ENCODE measurements at places on chromosomes 16 and 17.

DNA sequence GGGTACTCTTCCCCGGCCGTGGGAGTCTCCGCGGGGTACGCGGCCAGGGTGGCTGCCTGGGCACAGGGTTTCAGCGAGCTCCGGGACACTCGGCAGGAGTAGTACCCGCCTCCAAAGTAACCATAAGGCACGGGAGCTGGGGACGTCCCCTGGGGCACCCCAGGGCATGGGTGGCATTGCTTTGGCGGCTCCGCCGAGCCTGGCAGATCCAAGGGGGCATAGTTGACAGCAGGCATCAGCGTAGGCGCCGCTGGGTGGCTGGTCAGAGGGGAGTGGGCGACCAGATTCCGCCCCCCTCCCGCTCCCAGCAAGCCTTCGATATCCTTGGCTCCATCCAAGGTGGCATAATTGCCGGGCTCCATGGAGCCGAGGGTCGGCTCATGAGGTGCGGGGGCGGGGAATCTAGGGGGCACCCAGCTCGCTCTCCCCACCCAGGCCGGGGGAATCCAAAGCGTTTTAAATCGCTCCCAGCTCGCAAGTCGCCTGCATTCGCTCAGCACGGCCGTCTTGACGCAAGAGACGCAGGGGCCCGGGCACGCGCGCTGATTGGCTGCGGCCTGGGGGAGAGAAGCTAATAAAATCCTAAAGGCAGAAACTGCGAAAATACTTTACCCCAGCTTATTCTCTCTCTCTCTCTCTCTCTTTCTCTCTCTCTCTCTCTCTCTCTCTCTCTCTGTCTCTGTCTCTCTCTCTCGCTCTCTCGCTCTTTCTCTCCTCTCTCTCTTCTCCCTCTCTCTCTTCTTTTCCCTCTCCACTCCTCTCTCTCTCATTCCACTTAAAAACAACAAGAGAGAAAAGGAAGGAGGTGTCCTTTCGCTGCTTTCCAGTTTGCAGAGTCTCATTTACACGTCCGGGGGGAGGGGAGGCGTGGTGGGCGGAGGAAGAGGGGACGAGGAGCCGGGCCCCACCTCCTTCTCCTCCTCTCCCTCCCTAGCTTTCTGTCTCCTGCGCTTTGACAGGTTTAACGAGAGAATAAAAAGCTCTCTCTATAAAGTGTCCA, at the start of gene HOXB13:
Gene HOXB13 (minus strand): TSS at position 519 of the 1,000 bp plus-strand sequence. CDS start 157 bp downstream, at position 362.
- peak; percentile 56 for DNase-seq

DNA sequence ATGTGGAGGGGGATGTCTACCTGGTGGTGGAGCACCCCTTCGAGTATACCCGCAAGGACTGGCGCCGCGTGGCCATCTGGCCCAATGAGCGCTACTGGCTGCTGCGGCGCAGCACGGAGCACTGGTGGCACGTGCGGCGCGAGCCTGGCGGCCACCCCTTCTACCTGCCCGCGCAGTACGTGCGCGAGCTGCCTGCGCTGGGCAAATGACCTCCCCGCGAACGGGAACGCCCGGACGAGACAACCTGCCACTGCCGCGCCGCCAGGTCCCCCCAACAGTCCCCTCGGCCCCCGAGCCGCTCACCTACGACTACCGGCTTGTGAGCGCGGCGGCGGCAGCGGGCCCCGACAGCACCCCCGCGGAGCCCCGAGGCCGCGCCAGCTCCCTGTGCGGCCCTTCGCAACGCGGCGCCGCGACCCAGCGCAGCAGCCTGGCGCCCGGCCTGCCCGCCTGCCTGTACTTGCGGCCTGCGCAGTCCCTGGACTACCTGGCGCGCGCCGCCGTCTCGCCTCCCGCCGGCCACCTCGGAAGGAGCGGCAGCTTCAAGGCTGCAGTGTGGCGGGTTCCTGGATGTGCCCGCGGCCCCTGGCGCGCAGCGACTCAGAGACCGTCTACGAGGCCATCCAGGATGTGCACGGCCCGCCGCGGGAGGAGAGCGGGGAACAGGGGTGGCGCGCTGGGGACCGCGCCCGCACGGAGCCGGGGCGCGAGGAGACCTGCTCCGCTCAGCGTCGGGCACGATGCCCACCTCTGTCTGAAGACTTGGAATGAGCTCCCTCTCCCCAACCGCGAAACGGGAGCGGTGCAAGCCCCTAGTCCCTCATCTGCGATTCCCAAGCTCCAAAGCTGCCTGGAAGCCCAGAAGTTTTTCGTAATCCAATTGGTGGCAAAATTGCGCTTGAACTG, 48.7 kb upstream of the AMZ2 start:
- no peak for DNase-seq

GRCh38 chr16:4580250-4580649, 24.1 kb downstream of the C16orf96 start:
- no peak for DNase-seq

- peak; percentile 9 for DNase-seq
Measured at GRCh38 chr17:60390186-60390585, 1.7 kb downstream of the USP32 start.

DNA sequence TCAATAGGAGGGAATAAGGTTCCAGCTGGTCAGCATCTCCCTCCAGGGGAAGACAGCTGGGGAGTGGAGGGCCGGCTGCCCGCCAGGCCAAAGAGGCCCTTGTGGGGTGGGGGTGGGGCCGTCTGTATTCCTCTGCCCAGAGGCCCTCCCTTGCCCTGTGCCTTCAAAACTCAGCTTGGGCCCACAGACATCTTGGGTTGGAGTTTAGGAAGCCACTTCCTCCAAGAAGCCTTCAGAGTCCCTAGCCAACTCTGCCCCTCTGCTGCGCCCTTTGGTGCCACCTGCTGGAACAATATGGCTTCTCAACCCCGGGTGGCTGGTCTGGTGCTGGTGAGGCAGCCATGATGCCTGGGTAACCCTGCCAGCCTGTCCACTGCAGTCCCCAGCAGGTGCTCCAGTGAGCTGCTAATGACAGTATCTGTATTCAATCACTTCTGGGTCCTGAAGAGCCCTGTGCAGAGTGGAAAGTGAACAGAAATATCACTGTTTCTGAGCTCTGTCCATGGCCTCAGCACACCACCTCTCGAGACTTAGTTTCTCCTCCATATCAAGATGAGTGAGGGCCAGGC, 16.7 kb downstream of the HSD11B2 start:
- DNase-seq = peak; percentile 90

- no peak for DNase-seq
Measured at GRCh38 chr17:44997733-44998520, 29.8 kb upstream of the C1QL1 start.

All from activated naive CD4-positive, alpha-beta T cell treated with anti-CD3 and anti-CD28 coated beads for 36 hours (primary cell).